Cortex of kidney (tissue), 1 donor: ENCODE measurements at places on chromosomes 13 and 19.

DNA sequence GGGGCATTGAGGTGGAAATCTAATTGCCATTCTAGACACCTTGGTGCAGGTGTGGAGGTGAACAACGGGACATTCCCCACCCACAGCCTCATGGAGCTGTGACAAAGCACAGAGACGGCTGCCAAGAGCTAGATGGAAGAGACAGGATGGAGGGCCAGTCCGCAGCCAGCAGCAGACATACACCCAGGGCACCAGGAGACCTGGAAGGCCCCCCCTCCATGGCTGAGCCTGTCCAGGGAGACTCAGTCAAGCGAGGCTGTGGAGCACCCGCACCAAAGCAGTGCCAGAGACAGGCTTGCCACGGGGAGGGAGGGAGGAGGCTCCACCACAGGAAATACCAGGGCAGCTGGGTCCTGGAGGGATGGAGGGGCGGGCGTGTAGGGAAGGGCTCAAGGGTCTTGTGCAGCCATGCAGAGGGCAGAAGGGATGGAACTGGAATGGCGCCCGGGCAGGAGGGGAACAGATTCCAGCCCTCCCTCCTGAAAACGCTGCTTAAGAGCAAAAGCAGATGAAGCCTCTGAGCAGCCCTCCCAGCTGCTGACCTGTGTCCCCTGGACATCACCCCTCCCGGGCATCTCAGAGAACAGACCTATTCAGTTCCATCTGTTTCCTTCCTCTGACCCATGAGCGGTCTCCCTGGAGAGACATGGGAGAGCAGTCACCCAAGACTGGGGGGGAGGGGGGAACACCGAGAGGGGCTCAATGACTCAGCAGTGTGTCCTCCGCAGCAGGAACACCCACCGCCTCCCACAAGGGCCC is 14.4 kb downstream of the EPS15L1 start:
- DNase-seq = no peak

- no peak for DNase-seq
Measured at GRCh38 chr13:110993788-110994187, 78.9 kb upstream of the ANKRD10 start.

DNA sequence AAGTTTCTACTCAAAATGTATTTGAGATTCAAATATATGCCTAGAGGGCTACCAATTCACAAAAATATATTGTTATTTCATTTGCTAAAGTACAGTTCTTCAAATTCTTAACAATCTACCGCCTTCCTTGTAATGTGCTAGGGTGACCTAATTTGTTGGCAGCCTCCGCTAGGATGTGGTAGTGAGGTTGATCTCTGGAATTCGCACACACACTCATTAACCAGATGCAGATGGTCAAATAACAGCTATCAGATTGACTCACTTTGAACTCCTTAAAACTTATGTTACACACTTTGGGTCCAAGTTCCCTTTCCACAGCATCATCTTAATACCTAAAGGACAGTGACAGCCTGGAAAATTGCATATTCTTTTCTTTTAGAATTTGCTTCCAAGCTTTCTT is 367.3 kb downstream of the DCT start:
- no peak for DNase-seq

- no peak for DNase-seq
Measured at GRCh38 chr19:45368737-45369340, 1.5 kb downstream of the ERCC2 start.

DNA sequence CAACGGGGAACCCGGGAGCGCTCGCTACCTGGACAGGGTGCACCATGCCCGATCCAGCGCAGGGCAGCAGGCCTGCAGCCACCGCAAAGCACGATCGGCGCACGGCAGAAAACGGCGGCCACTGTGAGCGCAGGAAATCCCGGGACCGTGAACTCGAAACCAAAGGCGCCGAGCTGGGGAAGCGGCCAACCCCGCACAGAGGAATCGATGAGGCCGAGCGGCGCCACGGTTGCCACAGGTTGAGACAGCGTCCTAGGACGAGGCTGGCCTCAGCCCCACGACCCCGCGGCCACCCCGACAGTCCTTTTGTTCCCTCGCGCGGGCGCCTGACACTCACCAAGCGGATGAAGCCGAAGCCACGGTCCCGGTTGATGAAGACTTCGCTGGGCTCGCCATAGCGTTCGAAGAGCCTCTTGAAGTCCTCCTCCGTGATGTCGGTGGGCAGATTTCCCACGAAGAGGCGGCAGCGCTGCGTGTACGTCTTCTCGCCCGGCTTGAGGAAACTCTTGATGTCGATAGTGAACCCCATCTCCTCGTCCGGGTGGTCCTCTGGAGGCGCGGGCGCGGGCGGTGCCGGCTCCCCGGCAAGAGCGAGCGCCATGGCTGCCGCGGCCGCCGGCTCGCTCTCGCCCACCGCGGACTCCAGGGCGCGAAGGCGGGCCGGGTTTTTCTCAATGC is 557 bp downstream of the PSPC1 start:
- no peak for DNase-seq

- DNase-seq = no peak
Measured at GRCh38 chr19:45630463-45630862, 8.7 kb downstream of the EML2 start.

DNA sequence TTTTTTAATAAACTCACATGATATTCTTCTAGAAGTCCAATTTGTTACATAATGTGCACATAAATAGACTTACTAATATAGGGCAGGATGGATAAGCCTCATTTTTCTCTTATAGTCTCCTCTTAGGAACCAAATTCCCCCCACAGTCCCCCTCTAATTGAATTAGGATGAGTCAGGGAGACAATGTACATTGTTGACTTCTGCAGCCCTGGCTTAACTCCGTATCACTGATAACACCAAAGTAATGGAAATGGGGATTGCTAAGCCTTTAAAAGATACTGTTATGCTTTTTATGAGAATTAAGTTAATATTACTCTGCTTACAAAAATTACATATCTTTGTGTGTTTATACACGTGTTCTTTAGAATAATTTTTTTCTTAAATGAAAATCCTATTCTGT is 5.1 kb upstream of the PCDH9 start:
- no peak for DNase-seq

GRCh38 chr13:26873386-26873698 is 112.8 kb upstream of the GPR12 start:
- DNase-seq = no peak

DNA sequence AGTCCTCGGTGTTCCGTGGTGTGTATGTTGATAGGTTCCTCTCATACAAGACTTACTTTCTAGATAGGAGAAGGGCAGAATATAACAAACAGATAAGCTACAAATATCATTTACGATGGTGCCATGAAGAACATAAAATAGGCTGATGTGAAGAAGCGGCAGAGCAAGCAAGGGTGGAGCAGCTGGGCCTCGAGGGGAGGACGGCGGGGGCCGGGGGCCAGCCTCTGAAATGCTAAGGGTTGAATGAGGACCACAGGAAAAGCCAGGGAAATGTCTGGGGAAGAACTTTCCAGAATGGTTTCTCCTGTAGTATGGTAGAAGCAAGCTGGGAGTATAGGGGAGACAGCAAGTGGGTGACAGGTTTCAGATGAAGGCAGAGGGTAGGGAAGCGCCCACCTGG is 529.5 kb downstream of the LIG4 start:
- no peak for DNase-seq

DNA sequence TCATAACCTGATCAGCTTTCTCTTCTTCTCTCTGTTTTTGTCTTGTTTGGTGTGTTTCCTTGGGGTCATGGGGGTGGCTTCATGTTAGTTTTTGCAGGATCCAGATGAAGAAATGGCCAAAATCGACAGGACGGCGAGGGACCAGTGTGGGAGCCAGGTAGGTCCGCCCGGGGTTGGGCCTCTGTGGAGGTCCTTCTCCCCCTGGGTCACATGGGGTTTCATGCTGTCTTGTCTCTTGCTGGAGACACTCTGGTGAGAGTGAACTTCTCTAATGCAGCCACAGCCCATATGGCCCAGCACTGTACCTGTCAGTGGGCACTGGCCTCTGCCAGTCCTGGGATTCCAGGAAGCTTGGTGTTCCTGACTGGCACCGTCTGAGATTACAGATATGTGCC is 1.1 kb downstream of the CCNE1 start:
- DNase-seq = no peak

DNA sequence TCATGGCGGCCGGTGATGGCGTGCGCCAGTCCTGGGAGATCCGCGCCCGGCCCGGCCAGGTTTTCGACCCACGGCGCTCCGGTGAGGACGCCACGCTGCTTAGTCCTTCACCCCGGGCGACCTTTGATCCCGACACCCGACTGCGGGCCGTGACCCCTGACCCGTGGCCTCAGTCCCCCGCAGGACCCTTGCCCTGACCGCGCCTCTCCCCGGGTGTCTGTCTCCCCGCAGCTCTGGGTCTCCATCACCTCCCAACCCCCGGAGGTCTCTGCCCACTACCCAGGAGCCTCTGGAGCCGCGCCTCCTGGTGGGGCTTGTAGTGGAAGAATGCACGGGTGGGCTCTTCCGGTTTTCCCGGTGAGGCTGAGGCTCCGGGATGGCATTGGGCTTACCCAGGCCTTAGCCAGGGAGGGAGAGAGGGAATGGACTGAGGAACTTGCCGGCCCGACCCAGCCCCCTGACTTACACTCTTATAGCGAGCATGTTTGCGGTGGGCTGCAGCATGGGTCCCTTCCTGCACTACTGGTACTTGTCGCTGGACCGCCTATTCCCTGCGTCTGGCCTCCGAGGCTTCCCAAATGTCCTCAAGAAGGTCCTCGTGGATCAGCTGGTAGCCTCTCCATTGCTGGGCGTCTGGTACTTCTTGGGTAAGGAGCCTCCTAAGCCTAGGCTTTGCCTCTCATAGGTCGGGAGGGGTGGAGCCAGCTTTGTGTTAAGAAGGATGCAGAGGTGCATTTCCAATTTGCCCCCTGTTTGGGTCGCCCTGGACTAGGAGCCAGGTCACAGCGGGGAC is 566 bp downstream of the MPV17L2 start:
- no peak for DNase-seq
